ENCODE measurements at places on chromosomes 13 and 19. TPM values are rescaled to one million over a fixed set of nuclear protein-coding genes. Genes with fewer than 3 reads are reported as not detected.

Gene SWSAP1
- 0.30 TPM for total RNA-seq

Gene PRTN3
- 28.9 TPM for total RNA-seq

Gene SHD
- total RNA-seq: 1.3 TPM

Gene NECTIN2
- 34.0 TPM for total RNA-seq

Gene HMGB1
- total RNA-seq: 289 TPM

Gene RNF113B
- not detected for total RNA-seq

Gene LMTK3
- total RNA-seq: 0.79 TPM

Gene EFNA2
- total RNA-seq: 0.39 TPM

Gene ZNF729
- 0.10 TPM for total RNA-seq

Gene OCEL1
- 3.7 TPM for total RNA-seq

Gene TDRD12
- total RNA-seq: 0.59 TPM

Gene SRRM5
- total RNA-seq: not detected

Gene VAV1
- total RNA-seq: 4.7 TPM

Gene LILRA1
- total RNA-seq: not detected

Gene EXOC3L2
- total RNA-seq: 0.89 TPM

Gene CYP2B6
- 0.20 TPM for total RNA-seq

Gene ZNF471
- total RNA-seq: 8.9 TPM

Gene SPIB
- total RNA-seq: 0.30 TPM

Gene MAST1
- total RNA-seq: 0.49 TPM

Gene TINCR
- 17.7 TPM for total RNA-seq

Gene WDR87
- not detected for total RNA-seq

Gene SYNE4
- total RNA-seq: not detected

Gene CYP4F2
- total RNA-seq: 0.89 TPM

Gene HPN
- 0.69 TPM for total RNA-seq

Gene KLK3
- total RNA-seq: not detected

Gene NLRP4
- not detected for total RNA-seq

Gene URAD
- total RNA-seq: not detected

Gene ZBTB32
- not detected for total RNA-seq

Gene PABPC3
- 0.10 TPM for total RNA-seq

Gene CSNK1A1L
- total RNA-seq: not detected

Gene ANKRD24
- 0.79 TPM for total RNA-seq

Gene B3GNT8
- 1.6 TPM for total RNA-seq

Gene ATP8B3
- 0.99 TPM for total RNA-seq

Gene EPSTI1
- 3.3 TPM for total RNA-seq

Gene CGB1
- total RNA-seq: not detected

Gene ANGPTL8
- total RNA-seq: 55.3 TPM

Gene TFPT
- 5.4 TPM for total RNA-seq

Gene S1PR4
- 1.9 TPM for total RNA-seq

Gene ZSCAN4
- not detected for total RNA-seq

Gene CERS1
- 2.5 TPM for total RNA-seq

Gene DIRAS1
- 2.9 TPM for total RNA-seq

Gene KIR3DL2
- not detected for total RNA-seq

Data from skin of body (tissue), 3 donors.